Fibroblast of skin of back (primary cell): ENCODE measurements at places on chromosomes 6 and 20.

GRCh38 chr20:45872626-45873025 is 8.4 kb upstream of the ZSWIM1 start:
- no peak for DNase-seq

GRCh38 chr20:41336711-41337492 is 3.7 kb upstream of the LPIN3 start:
- DNase-seq, result no peak

DNA sequence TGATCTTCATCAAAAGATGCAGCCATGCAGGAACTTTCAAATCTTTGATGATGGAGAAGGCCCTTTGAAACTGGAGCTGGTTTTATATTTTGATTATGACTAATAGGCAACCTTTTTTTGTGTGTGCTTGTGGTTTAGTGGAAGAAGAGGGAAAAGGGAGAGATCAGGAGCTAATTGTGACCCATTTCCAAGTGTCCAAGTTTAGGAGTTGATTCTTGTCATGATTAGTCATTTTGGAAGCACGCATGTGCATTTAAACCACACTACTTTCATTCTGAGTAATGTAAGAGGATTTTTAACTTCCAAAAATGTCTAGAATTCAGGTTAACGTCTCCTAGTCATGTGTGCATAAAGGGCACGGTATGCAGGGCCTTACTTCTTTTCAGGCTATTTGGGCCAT is 3.5 kb downstream of the FOXO3 start:
- peak; percentile 99 for DNase-seq

- no peak for DNase-seq
Measured at GRCh38 chr20:64167676-64168075, 3.4 kb downstream of the MYT1 start.

DNA sequence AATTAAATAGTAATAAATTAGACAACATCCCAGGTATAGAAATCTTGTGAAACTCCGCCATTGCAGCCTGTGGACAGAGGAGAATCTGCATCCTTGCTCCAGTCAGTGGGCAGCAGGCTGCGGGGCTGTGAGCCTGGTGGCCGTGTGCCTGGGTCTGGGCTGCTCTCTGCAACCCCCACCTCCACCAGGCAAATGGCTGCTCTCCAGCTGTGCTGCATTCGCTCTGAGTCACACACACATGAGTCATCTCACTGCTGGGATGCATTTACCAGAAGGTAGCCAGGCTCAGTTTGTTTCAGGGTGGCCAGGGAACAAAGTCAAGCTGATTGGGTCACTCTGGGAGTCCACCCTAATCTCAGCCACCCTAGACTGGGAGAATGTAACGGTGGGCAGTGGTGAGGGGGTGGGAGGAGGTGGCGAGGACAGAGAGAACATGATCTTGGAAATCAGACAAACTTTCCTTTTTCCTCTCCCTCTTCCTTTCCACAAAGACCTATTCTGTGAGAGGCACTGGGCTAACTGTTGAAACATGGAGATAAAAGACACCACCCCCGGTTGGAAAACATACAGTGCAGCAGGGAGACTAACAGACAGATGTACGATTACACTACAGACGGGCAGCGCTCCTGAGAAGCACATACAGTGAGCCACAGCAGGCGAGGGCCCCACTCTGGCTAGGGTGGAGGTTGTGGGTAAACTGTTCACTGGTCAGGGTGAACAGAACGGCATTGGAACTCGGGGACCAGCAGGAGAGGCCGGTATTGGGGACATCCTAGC is 59.2 kb downstream of the TRAM2 start:
- DNase-seq, result peak; percentile 97

DNA sequence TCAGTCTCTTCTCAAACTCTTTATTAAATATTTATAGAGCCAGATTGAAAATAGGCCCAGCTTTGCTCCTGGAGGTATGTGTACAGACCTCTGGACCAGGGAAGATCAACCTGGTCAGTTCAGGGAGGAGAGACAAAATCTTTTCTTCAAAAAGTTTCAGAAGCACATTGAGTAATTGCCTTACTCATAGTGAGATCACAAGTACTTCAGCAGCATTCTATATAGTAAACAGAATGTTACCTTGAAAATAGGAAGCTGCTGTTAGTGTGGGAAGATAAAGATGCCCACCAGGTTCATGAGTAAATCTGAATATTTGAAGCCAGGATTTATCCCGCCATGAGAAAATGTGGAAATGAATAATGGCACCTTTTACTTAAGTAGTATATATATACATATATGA is 665.9 kb upstream of the CITED2 start:
- DNase-seq, result no peak

DNA sequence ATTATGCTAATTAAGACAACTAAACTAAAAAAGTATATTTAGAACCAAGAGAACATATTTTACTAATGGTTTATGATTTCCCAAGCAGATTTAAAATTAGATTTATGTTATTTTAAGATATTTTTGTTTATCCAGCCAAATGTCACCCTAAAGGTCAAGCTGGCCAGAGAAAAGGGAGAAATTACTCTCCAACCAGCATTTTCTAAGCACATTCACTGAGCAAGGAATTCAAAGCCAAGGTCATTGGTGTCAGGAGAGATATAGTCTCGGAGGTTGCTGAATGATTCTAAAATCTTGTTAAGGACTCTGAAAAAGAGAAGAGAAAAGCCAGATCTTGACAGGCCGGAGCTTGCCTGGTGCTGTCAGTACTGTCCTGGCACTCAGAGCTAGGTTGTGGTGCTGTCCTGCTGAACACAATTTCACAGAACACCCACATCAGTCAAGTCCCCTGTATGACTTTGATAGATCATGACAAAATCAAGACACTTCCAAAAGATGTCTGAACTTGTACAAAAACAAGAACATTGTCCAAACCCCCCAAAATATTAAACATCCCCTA is 222.3 kb upstream of the SMLR1 start:
- DNase-seq, result no peak

DNA sequence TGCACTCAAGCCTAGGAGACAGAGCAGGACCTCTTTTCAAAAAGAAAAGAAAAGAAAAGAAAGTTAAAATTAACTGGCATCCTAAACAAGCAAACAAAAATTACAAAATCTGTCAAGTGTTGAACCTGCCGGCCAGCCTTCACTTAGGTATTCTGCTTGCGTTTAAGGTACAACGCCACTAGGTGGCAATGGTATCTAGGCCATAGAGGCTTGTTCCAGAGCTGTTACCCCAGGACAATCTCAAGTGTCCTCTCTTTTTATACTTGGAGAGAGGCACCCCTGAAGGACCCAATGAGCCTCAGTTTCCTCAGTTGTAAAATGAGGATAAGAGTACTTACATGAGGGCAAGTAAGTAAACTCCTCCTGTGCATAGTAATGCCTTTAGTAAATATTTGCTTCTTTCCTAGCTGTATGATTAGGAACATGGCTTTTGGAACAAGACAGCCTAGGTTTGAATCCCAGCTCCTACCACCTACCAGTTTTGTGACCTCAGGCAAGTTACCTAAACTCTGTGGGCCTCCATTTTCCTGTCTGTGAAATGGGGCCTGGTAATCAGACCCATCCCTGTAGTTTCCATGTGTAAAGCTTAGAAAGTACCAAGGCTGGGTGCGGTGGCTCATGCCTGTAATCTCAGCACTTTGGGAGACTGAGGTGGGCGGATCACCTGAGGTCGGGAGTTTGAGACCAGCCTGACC is 5.8 kb upstream of the PACSIN1 start:
- peak; percentile 31 for DNase-seq

- DNase-seq, result peak; percentile 43
Measured at GRCh38 chr6:7042056-7042653, 65.6 kb upstream of the RREB1 start.

GRCh38 chr20:12949429-12949980 is 59.3 kb upstream of the SPTLC3 start:
- DNase-seq, result no peak

GRCh38 chr6:153170511-153170910 is 39.4 kb upstream of the RGS17 start:
- peak; percentile 78 for DNase-seq

- peak; percentile 88 for DNase-seq
Measured at GRCh38 chr6:108581237-108581931, 20.7 kb downstream of the FOXO3 start.

GRCh38 chr6:5898563-5898962 is 108.2 kb downstream of the NRN1 start:
- DNase-seq, result no peak

DNA sequence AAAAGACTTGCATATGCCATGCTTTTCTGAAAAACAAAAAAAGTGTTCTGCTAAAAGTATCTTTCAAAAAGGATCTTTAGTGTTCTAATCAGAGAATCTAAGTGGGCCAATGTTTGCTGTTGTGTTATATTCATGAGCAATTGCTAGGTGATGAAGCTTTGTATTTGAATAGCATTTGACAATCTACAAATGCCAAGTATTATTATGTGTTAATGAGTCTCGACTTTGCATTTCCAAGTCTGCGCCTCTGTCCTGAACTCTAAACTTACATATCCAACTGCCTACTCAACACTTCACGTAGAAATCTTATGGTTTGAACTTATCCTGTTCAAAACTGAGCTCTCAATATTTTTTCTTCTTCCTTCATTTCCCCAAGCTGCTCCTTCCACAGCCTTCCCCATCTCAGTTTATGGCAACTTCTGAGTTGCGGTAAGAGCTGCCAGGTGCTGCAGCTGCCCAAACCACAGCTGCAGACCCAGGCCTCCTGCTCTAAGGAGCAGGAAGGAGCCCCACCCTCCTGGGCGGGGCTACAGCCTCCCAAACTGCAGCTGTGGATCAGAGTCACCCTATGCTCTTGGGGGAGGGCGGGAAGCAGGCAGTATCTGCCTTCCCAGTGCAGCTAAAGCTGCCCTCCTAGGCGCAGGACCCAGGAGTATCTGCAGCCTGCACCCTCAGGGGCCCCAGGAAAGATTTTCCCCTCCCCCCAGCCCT is 16.7 kb upstream of the MAK start:
- DNase-seq, result no peak

DNA sequence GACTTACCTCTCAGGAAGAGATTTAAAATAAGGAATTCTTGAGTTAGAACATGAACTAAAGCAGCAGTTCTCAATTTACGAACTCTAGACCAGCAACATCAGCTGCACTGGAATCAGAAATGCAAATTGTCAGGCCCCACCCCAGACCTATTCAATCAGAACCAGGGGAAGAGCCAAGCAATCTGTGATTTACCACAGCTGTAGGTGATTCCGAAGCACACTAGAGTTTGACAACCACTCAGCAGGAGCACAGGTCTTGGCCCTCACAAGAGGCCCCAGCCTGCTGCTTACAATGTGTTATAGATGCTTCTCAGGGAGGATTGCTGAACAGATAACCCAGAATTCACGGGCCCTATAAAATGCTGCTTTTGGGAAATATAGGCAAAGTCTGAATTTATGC is 279.2 kb downstream of the PTPRK start:
- DNase-seq, result no peak

- no peak for DNase-seq
Measured at GRCh38 chr6:165545806-165546205, 117.2 kb downstream of the PDE10A start.

DNA sequence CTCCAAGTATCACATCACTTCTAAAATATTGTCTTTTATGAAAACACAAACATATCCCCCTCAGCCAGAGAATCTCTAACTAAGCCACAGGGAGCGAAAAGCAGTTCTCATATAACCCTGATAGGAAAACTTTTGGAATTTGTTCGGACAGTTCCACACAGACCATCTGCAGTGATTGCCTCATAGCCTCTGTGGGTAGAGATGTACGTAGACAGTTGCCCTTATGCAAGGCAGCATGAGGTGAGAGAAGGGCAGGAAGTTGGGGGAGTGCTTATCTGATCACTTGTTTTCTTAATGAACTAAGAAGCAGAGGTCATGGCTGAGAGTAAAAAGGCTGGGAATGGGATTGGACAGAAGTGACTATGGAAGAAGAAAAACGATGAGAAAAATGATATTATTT is 39.6 kb downstream of the SLC23A2 start:
- peak; percentile 50 for DNase-seq

- peak; percentile 68 for DNase-seq
Measured at GRCh38 chr20:58557733-58558342, 42.6 kb upstream of the APCDD1L start.

- DNase-seq, result no peak
Measured at GRCh38 chr20:10710991-10711775, 37.4 kb upstream of the JAG1 start.

DNA sequence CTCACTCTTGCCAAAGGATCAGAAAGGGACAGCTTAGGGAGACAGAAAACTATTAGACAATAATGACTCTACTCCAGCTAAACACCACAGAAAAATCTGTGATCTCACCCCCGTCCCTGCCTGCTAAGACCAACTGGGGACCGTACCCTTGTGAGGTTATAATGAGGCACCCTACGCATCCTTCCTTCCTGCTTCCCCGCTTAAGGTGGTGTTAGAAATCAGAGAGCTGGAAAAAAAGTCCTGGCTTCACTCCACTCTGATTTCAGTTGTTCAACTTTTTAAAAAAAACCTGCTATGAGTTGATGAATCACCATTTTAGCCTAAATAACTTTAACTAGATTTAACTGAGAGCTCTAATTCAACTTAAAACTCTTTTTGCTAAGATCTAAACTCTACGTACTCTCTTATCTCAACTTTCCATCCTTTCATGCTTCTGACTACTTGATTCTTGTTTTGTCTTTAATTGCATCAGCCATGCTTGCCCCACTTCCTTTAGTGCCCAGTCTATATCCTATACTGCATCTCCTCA is 35.8 kb upstream of the TMEM14A start:
- no peak for DNase-seq

DNA sequence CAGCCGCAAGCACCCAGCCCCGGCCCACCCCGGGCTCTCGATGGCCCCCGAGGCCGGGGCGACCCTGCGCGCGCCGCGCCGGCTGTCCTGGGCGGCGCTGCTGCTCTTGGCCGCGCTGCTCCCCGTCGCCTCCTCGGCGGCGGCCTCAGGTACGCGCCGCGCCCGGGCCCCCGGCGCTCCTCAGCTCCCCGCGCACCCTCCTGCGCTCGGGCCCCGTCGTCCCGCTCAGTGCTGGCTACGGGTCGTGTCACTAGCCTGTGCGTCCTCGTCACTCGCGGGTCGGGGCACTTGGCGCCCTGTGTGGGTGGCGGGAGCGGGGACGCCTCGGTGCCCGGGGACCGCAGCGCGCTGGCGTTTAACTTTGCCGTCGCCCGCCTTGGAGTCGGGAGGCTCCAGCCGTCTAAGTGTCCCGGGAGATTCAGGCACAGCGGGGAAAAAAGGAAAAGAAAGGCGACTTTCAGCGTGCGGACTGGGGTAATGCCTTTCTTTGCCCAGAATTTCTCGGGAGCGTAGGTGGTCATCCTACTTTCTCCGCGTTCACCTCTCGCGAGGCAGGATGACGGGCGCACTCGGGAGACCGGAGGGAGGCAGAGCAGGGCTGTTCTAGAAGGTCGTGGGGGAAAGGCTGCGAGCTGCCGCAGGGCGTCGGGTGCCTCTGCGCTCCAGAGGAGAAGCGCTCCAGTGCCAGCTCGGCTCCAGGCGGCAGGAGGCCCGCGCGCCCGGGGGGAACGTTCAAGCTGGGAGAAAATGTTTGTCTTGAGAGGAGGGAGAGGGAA is 545 bp downstream of the FNDC1 start:
- DNase-seq, result peak; percentile 63
